Breast epithelium (tissue), 4 donors: ENCODE measurements at places on chromosomes 4 and X.
A peak's percentile ranks its signal among the peaks of the same experiment; 100 is the strongest.

DNA sequence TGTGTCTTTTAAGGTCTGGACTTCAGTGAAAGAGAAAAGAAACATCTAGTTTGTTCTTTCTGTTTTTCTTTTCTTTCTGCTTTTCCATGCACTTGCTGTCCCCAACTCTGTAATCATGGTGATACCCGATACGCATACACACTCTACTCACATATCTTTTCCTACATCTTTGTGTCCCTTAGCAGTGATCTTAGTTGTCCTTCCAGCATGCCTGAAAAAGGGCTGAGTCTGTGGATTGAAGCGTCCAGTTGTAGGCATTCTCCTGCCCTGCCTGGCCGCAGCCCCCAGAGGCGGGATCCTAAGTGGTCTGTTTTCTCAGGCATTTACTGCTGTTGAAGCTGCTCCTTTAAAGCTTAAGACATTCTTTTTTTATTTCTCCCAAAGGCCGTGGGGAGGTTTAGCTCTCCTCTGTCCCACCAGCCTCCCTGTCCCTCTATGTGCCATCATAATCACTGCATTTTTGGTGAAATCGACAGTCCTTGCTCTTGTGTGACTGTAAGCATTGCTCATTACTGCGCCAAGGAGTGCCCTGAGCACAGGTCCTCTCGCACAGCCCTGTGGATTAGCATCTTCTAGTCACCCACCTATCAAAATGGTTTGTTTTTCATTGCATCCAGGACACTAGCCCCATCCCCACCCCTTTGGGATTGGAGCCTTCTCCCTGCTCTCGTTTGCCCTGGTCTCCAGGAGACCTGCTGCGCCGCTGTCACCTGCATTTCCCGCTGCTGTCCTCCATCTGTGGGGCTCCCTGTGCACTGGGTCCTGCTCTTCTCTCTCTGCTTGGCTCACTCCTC is 4.4 kb downstream of the RGS12 start:
- H3K27ac ChIP-seq = no peak overlapping the region
- no peaks in the 10 kb centered on the region for H3K27me3 ChIP-seq
- H3K36me3 ChIP-seq = no peaks in the 10 kb centered on the region
- no peak overlapping the region for H3K4me3 ChIP-seq
- DNase-seq = peak; percentile 17

DNA sequence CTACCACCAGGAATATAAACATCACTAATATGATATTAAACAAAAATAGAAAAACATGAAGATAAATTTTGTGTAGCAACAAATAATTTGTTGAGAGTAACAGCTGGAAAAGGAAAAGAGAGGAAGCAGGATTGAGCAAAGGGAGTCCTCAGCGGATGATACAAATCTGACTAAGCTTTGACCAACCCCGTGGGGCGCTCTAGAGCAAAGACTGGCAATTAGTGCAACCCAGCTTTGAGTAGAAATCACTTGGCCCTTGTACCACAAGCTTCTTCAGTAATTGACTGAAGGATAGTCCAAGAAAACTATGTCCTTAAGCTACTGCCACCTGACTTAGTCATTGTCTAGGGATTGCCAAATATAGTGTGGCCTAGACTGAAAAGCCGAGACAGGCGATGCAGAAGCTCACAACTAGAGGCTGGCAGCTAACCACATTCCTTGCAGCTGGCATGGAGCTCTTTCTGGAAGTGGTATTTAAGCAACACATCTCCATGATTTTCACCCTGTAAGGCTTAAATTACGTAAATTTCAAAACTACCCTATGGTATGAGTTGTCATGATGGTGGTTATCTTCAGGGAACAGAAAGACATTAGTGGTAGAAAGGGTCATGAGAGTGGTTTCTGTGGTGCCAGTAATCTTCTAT is 396.0 kb downstream of the PDGFC start:
- DNase-seq = no peak
- no peak overlapping the region for H3K4me3 ChIP-seq
- H3K27ac ChIP-seq = no peak overlapping the region
- no peaks in the 10 kb centered on the region for H3K27me3 ChIP-seq

DNA sequence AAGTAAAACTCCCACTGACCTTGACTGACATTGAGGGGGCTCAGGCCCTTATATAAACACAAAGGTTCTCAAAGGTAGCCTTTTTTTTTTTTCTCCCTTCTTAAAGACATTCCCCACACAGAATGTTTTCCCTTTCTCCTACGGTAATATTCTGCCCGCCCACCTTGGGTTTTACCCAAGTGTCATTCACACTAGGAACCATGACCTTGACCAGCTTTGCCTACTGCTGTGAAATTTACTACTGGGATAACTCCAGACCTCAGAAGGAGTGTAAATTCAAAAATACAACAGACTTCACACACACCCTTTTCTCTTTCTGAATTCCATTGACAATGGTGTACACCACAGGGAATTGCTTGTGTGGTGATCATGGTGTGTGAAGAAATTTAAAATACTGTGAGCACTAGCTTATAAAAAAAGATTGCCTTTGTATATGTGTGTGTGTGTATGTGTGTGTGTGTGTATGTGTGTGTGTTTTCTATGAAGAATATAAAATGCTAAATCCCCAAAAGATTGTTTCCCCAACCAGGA is 589.5 kb upstream of the FTHL17 start:
- H3K27ac ChIP-seq = no peak overlapping the region
- H3K27me3 ChIP-seq = peaks cover 15% of the 10 kb centered on the region
- DNase-seq = no peak
- no peaks in the 10 kb centered on the region for H3K4me1 ChIP-seq
- no peak overlapping the region for H3K4me3 ChIP-seq

DNA sequence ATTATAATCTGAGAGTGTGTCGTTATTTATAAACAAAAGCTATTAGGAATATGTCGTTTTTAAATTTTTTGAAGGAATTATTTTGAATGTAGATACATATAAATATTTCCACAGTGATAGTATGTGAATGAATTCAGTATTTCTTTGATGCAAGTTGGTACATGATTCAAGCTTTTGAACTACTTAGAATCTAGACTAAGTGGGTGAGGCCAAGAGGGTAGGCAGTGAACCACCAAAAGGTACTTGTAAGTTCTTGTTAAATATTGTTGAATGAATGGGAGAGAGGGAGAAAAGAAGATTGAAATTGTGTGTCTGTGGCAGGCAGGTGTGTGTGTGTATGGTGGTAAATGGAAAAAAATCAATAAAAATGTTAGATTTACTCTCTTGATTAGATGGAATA is 69.6 kb downstream of the ARFIP1 start:
- no peaks in the 10 kb centered on the region for H3K27me3 ChIP-seq
- no peak for DNase-seq

DNA sequence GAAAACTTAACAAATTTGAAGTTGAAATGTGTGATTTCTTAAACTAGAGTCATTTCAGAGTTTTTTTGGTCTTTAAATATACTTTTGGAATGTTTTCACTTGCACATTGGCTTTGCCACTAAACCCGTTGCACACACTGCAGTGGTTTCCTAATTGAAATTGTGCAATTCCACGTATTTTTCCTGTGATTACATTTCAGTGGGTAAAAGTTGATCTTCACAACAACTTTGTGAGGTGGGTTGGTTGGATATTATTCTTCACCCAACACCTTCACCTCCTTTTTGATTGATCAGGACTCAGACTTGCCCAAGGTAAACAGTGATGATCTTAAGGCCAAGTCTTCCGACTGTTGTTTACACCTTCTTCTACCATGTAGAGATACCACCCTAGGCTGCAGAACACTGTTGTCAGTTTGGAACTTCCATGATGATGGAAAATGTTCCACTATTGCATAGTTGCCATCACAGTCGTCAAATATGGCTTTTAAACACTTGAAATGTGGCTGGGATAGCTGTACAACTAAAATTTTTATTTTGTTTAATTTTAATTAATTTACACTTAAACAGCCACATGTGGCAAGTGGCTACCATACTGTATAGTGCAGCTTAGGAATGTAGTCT is 13.7 kb downstream of the SEPTIN11 start:
- no peak for DNase-seq
- H3K4me3 ChIP-seq = no peak overlapping the region
- H3K27me3 ChIP-seq = no peaks in the 10 kb centered on the region
- no peaks in the 10 kb centered on the region for H3K4me1 ChIP-seq
- no peak overlapping the region for H3K27ac ChIP-seq

GRCh38 chr4:7609316-7609715 is 174.6 kb upstream of the PSAPL1 start:
- peaks cover 6% of the 10 kb centered on the region for H3K27me3 ChIP-seq
- no peak overlapping the region for H3K4me3 ChIP-seq
- H3K4me1 ChIP-seq = no peaks in the 10 kb centered on the region
- no peak for DNase-seq
- H3K36me3 ChIP-seq = no peaks in the 10 kb centered on the region

DNA sequence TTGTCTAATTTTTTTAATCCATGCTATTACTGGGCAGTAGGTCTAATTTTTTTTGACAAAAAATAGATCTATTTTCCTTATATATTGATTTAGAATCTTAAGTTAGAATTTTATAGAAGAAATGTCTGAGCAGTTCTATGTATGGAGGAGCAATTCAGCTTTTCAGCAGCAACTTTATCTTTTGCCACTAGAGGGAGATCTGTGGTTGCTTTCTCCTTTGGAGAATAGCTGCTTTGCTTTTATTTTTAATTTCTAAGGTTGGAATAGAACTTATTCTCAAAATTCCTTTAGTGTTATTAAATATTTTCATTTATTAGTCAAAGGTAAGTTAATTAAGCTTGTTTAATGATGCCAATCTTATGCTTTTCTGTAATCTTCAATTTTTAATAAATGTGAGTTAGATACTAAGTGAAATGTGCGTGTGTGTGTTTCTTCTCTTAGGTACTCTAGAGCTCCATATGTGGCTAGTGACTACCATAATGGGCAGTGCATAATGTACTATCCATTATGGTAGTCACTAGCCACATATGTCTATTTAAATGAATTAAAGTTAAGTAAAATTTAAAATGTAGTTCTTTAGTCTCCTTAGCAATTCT is 29.3 kb downstream of the FAM199X start:
- no peaks in the 10 kb centered on the region for H3K36me3 ChIP-seq
- no peaks in the 10 kb centered on the region for H3K4me1 ChIP-seq
- DNase-seq = no peak
- peaks cover 9% of the 10 kb centered on the region for H3K27me3 ChIP-seq
- no peak overlapping the region for H3K4me3 ChIP-seq

GRCh38 chrX:129649268-129650182 is 5.2 kb downstream of the APLN start:
- no peak for DNase-seq
- H3K36me3 ChIP-seq = no peaks in the 10 kb centered on the region
- no peak overlapping the region for H3K27ac ChIP-seq
- no peak overlapping the region for H3K4me3 ChIP-seq
- H3K27me3 ChIP-seq = peaks cover 3% of the 10 kb centered on the region

- DNase-seq = no peak
- H3K4me3 ChIP-seq = no peak overlapping the region
- H3K27ac ChIP-seq = no peak overlapping the region
- H3K4me1 ChIP-seq = no peaks in the 10 kb centered on the region
- no peaks in the 10 kb centered on the region for H3K27me3 ChIP-seq
- H3K36me3 ChIP-seq = no peaks in the 10 kb centered on the region
These were observed 50.9 kb downstream of the USP26 start for GRCh38 chrX:133045986-133046385.

GRCh38 chr4:16019649-16020048 is 56.7 kb upstream of the FGFBP2 start:
- no peak overlapping the region for H3K4me3 ChIP-seq
- H3K36me3 ChIP-seq = no peaks in the 10 kb centered on the region
- H3K27ac ChIP-seq = no peak overlapping the region

DNA sequence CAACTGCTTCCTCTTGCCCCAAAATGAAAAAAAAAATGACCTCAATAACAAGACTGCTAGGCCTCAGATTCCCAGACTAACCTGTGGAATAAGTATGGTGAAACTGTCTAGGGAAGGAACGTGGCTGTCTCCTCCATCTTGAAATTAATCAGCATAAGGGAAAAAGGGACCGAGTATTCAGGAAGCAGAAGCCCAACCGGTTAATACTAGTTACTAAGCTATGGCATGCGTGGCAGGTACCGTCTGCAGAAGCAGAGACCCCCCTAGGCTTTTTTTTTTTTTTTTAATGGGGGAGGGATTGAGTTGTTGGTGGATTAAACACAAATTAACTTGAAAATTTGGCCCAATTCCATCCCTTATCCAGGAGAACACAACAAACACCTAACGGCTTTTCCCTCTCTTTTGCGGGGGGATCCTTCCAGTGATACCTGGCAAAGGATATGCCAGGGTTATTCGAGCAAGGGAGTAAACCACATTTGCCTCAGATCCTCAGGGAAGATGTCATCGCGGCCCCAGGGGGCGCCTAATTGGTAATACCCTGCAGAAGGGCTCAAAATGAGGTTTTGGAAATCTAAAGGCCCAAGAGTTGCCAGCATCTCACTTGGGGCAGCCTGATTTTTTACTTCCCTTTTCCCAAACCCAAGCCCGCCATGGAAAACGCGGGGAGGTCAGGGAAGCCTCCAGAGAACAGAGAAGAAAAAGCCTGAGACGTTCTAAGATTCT is 893 bp downstream of the RLIM start:
- DNase-seq = no peak
- peak overlapping the region; percentile 77 for H3K4me3 ChIP-seq
- H3K27me3 ChIP-seq = peaks cover 5% of the 10 kb centered on the region
- no peaks in the 10 kb centered on the region for H3K36me3 ChIP-seq

- no peak for DNase-seq
- no peak overlapping the region for H3K4me3 ChIP-seq
- no peaks in the 10 kb centered on the region for H3K4me1 ChIP-seq
- no peak overlapping the region for H3K27ac ChIP-seq
- no peaks in the 10 kb centered on the region for H3K27me3 ChIP-seq
These were observed 290.6 kb upstream of the GRID2 start for GRCh38 chr4:92012899-92013867.

DNA sequence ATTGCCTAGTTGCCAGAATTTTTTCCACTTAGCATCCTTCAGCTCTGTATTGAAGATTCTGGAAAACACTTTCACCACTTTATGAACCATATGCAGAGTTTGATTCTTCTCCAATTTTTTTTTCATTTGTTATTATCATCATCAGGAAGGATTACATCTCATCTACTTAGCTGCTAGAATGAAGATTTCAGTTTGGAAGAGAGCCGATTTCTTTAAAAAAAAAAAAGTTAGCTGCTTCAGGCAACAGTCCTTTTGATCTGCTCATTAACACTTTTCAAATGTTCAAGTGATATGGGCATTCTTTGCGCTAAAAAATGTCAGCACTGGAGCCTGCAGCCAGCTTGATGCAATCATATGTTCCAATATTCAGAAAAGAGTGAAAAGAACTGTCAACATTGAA is 76.2 kb downstream of the ANTXR2 start:
- no peak overlapping the region for H3K27ac ChIP-seq
- no peaks in the 10 kb centered on the region for H3K36me3 ChIP-seq
- no peak for DNase-seq
- no peak overlapping the region for H3K4me3 ChIP-seq

- no peaks in the 10 kb centered on the region for H3K4me1 ChIP-seq
- no peaks in the 10 kb centered on the region for H3K27me3 ChIP-seq
These were observed 487.9 kb upstream of the GALNT7 start for GRCh38 chr4:172680691-172681090.
